ENCODE measurements at places on chromosomes 1 and 21.

- DNase-seq, result no peak
These were observed 104.0 kb downstream of the PAX7 start for GRCh38 chr1:18734461-18735223.

- DNase-seq, result no peak
These were observed 702.3 kb downstream of the BRINP3 start for GRCh38 chr1:189775343-189775742.

DNA sequence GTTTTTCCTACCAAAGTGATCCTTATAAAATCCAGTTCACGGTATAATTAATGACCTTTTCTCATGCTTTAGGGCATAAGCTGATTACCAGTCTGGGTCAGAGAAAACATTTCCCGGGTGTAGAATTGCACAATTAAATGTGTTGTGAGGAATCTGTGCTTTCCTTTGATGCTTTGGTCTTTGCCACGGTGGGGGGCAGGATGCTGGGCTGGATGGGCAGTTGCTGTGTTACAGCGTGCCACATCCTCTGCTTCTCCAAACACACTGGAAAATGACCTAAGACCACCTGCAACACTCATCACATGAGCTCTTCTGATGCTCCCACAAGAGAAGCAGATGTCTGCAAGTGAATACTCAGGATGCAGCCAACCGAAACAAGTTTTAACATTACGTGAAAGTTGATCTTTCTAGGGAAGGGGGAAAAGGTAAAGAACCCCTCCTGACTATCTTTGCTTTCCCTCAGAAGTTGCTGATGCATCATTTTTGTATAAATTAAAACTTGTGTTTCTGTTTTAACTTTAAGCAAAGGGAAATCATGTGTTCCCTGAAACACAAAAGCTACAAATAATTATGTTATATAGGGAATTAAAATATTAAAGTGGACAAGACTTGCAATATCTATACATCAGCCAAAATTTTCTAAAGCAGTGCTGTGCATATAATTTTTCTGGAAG is 515.3 kb upstream of the NR5A2 start:
- no peak for DNase-seq

DNA sequence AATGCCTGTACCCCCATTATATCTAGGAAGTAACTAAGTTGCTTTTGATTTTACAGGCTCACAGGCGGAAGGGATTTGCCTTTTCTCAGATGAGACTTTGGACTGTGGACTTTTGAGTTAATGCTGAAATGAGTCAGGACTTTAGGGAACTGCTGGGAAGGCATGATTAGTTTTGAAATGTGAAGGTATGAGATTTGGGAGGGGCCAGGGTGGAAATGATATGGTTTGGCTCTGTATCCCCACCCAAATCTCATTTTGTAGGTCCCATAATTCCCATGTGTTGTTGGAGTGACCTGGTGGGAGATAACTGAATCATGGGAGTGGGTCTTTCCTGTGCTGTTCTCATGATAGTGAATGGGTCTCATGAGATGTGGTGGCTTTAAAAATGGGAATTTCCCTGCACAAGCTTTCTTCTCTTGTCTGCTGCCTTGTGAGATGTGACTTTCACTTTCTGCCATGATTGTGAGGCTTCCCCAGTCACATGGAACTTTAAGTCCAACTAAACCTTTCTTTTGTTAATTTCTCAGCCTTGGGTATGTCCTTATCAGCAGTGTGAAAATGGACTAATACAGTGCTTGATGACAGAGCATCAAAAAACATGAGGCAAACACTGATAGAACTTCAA is 1119.5 kb downstream of the PLA2G4A start:
- DNase-seq, result no peak

GRCh38 chr21:41638201-41638790 is 128.6 kb downstream of the RIPK4 start:
- DNase-seq, result no peak

- no peak for DNase-seq
These were observed 7.7 kb upstream of the PRMT2 start for GRCh38 chr21:46627726-46628125.

GRCh38 chr1:153661111-153661708 is 2.7 kb downstream of the SNAPIN start:
- no peak for DNase-seq

- DNase-seq, result no peak
These were observed 4.1 kb upstream of the ITGB2 start for GRCh38 chr21:44924606-44925377.

- no peak for DNase-seq
These were observed 129.6 kb downstream of the LRRC40 start for GRCh38 chr1:70075761-70076160.

- DNase-seq, result peak; percentile 63
These were observed 89.5 kb upstream of the ARTN start for GRCh38 chr1:43844114-43844513.

All from colonic mucosa (tissue), 4 donors.